CD4-positive, alpha-beta T cell treated with Interferon alpha-2 for 1 hour (primary cell): ENCODE measurements at places on chromosomes 16 and 17.

DNA sequence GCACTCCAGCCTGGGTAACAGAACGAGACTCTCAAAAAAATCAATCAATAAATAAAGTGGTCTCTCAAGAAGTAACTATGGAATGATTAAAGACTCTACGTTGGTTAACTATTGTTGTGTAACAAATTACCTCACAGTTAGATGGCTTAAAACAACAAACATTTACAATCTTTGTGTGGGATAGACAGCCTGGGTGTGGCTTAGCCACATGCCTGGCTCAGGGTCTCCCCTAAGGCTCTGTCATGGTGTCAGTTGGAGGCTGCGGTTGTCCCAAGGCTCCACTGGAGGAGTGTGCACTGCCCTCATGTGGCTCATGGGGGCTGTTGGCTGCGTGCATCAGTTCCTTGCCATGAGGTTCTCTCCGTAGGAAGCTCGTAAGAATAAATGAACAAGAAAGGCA lies 294.5 kb downstream of the SNX29 start:
- no peak for DNase-seq

DNA sequence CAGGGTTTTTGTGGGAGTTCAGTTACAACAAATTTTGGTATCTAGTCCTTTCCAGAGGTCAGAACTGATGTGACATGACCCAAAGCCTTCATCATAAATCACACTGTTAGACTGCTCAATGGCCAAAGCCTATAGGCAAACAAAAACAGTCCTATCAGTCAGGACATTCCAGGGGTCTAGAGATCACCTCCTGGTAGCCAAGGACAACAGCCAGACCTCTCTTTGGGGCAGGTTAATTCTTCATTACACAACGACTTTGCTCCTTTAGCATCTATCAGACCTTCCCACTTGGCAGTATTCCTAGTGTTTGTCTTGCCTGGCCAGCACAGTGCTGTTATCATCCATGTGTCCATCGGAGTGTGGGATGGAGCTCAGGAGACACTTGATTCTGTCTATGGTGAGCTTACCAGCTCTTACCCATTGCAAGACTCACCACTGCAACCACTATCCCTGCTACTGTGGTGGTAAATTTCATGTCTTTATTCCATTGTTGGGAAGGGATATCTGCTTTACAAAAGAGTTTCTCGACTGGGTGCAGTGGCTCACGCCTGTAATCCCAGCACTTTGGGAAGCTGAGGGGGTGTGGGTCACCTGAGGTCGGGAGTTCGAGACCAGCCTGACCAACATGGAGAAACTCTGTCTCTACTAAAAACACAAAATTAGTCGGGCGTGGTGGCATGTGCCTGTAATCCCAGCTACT lies 95.5 kb upstream of the DHX40 start:
- no peak for DNase-seq

DNA sequence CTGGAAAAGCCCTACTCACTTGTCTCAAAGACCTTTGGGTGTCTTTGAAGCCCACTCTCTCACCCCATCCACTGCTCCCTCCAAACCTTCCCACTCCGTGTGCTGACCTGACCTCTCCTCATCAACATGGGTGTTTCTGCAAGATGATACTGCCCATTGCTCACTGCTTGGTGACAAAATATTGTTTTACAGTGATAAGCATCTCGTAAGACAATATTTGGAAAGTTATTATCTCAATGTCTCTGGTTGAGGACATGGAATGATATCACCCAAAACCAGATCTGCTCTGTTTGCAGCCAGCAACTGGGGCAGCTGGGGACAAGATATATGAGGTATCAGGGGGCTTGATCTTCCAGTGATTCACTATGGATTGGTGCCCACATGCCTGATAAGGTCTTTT lies 195.8 kb downstream of the SALL1 start:
- no peak for DNase-seq

DNA sequence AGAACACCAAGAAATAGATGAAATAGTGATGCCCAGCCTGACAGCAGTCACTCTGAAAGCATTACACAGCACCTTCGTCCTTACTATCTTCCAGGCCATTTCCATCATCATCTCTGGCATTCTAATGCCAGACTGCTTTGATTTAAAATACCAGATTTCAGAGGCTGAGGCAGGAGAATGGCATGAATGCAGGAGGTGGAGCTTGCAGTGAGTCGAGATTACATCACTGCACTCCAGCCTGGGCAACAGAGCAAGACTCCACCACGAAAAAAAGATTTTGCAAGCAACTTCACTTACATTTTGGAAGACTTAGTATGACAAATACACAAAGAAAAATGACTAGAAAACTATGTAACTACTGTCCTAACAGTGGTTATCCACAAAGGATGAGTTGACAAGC lies 244.0 kb downstream of the CPPED1 start:
- no peak for DNase-seq

DNA sequence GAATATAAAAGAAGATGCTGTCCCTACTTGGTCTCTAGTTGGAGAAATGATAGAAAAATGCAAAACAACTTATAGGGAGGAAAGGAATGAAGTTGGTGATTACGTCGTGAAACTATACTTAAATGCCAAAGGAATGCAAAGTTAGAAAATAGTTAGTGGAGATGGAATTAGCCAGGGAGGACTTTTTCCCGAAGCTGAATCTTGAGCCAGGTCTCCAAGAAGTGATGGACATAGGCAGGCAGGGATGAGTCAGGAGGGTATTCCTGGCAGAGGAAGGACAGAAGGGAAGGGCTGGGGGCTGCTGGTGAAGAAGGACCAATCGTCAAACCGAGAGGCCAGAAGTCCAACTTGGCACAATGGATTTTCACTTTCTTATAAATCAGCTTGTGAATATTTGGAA lies 1.8 kb downstream of the SNTB2 start:
- no peak for DNase-seq

DNA sequence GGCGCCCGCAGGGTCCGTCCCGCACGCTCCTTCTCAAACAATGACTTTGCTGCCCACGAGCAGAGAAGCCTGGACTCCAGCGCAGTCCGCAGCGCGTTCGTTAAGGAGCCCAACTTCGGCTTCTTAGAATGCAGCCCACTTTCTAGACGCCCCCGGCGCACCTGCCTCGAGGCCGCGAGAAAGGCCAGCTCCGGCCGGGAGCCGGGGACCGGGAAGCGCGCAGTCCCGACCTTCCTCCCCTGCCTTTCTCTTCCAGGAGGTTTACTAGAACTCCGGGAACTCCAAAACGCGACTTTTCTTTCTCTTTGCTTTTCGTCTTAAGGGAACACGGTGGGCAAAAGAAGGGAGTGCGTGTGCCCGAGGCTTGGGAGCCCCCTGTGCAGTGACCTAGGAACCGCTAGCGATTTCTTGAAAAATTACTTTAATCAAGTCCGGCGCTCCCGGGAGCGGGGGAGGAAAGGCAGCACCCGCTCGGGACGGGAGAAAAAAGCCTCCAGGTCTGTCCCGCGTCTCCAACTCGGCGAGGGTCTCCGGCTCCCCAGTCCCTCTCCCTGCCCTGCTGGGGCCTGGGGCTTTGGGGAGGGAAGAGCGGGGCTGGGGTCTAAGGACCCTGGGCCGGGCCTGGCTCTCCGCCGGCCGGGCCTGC lies 2.6 kb downstream of the HNF1B start:
- no peak for DNase-seq
